ENCODE measurements at places on chromosomes 12 and 14. TPM values are rescaled to one million over a fixed set of nuclear protein-coding genes. Genes with fewer than 3 reads are reported as not detected.

The SLC39A5 gene
- 0.68 TPM for total RNA-seq

The ZDHHC22 gene
- total RNA-seq = 0.13 TPM

The AQP5 gene
- not detected for total RNA-seq

The CLEC2D gene
- 4.6 TPM for total RNA-seq

The COX8C gene
- not detected for total RNA-seq

DNA sequence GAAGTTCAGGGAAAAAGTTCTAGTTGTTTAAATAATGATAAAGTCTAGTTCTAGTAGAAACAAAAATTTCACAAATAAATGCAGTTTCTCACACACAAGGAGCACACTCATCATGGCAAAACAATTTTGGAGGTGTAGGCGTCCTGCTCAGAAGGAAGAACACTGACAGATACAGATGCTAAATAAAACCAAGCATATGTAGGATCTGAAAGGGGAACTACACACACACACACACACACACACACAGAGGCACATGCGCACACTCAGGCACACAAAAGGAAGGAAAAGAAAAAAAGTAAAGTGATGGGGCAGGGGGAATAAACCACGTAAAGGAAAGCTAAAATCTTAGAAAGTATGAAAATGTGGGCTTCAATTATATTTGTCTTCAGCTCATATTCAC lies 117.7 kb downstream of the SOX5 start:
- no peak for DNase-seq

GRCh38 chr14:61992139-61992538 lies 229.9 kb downstream of the SNAPC1 start:
- no peak for DNase-seq

- DNase-seq = no peak
Observed at GRCh38 chr12:48281811-48282210, 68.9 kb downstream of the ZNF641 start.

- DNase-seq = no peak
Observed at GRCh38 chr12:118354903-118355302, 17.8 kb downstream of the TAOK3 start.

DNA sequence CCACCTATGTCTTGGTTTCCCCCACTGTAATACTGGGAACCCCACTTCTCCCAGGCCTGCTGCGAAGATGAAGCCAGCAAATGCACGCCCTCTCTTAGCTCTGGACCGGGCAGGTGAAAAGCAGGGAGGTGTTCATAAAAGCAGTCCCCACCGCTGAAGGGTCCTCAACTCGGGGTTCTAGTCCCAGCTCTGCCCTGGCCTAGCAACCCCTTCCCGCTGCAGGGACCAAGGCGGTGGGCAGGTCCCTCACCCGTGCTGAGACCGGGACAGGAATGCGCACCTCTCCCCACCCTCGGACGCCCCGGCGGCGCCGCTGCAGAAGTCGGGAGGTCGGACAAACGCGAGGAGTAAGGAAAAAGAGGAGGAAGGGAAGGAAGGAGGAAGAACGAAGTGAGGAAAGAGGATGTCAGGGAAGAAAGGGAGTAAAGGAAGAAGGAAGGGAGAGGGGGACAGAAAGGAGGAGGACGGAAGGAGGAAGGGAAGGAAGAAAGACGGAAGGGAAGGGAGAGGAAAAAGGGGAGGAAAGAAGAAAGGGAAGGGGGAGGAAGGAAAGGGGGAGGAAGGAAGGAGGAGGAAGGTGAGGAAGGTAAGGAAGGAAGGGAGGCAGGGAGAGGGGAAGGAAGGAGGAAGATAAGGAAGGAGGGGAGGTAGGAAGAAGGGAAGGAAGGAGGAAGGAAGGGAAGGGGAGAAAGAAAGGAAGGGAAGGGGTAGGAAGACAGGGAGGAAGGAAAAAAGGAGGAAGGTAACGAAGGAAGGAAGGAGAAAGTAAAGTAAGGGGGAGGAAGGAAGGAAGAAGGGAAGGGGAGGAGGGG lies 701 bp downstream of the SPRING1 start:
- DNase-seq = no peak

- no peak for DNase-seq
Observed at GRCh38 chr12:104632724-104633201, 176.0 kb downstream of the CHST11 start.

- no peak for DNase-seq
Observed at GRCh38 chr12:55407866-55408265, 7.5 kb downstream of the OR6C65 start.

GRCh38 chr12:123971770-123972456 lies 718 bp downstream of the CCDC92 start:
- DNase-seq = no peak

- DNase-seq = no peak
Observed at GRCh38 chr12:68200854-68201253, 24.8 kb downstream of the IL26 start.

DNA sequence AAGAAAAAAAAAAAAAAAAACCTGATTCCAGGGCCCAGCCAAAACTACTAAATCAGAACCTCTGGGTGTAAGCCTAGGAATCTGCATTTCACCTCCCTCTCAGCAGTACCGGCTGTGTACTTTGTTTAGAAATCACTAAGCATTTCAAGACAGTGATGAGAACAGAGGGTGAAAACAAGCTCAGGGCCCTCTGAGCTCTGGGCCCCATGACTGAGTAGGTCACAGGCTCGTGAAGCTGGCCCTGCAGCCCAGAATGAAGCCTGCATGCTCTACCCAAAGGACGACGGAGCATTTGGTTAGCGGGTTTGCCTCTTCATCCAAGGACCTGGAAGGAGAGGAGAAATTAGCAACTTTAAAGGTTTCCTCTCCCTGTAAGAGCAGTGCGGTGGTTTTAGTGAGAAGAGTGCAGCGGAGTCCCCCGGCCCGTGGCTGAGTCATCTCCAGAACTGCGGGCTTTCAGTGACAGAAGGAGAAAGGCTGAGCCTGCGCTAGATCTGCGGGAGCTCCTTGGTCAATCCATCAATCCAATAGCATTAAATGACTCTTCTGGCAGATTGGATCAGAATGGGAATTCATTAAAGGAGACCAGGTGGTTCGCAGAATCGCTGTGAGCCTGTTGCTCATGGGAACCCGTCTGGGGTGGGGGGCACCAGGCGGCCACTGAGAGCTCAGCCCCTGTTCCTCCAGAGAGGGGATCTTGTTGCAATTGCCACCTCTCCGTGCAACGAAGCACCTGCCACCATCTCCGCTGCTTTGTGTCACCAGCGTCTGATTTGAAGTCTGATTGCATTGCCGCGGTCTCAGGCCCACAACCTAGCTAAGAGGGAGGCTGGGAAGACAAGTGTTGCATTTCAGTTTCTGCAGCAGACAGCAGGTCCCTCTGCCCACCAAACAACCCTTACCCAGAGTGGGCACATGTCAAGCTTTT lies 7.3 kb downstream of the IL31 start:
- DNase-seq = no peak

DNA sequence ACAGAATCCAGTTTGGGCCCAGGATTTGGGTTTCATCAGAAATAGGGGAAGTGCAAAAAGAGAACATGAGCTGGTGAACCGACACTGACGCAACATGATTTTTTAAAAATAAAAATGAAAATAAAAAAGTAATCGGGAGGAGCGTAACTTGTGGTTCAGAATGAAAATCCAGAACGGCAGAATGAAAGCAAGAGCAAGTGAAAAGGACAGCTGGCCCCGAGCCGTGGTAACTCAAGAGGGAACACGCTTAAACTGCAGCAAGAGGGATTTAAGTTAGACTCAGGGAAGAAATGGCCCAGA lies 1.6 kb downstream of the SLC6A12 start:
- no peak for DNase-seq

DNA sequence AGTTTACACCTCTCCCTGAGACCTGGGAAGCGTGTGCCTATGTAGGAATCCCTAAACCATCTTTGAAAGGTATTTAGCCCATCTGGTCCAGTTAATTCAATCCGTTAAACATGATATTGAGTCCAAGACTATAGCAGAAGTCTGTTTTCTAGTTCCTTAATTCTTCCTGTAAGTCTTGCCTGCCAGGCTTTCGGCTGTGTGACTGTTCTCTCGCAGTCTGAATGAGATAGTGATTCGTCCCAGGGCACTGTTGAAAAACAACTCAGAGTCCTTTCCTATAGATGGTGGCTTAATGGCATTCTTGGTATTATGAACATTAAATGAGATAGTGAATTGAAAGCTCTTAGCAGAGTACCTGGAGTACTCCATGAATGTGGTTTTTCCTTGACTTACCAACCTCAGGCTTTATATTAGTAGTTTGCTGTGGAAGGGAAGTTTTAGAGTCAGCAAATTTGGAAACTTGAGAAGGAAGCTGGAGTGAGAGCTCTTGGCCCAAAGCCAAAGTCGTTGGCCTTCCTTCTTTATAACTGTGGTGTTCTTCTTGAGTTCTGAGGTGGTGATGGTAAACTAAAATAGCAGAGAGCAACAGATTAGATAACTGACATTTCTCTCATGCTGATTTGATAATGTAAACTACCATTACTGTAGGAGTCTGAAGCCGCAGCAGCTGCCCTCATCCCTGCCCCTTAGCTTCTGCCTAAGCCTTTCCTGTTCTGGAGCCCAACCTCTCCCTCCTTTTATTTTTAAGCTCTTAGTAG lies 76.5 kb downstream of the TGFB3 start:
- DNase-seq = no peak

DNA sequence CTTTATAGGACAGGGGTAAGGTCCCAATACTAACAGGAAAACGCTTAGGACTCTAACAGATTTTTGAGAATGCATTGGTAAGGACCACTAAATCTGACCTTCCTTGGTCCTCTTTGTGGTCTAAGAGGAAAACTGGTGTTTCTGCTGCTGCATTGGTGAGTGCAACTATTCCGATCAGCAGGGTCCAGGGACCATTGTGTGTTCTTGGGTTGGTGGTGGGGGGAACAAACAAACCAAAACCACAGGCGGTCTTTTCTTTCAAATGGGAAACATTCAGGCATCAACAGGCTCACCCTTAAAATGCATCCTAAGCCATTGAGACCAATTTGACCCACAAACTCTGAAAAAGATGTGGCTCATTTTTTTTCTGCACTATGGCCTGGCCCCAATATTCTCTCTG lies 20.7 kb downstream of the EPYC start:
- no peak for DNase-seq
